NCI-H2029 treated with DMSO at 0.1 percent for 48 hours (cell line): ENCODE measurements at places on chromosomes 3 and 15.

DNA sequence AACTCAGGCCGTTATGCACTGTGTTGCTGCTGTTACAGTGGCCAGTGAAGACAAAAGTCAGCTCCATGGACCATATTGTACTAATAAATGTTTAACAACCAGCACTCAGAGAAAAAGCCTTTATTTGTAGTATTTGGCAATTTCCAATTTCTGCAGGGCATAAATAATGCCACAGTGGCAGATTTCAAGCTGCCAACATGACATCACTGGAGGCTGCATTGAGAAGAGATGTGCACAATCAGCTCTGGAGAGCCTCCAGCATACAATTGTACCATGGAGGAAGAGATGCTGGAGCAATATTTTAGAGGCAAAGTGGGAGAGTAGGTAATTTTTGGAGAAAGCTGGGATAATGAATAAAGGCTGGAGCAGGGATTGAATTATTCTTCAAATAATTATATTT lies 9.7 kb upstream of the ALCAM start:
- no peak for DNase-seq

DNA sequence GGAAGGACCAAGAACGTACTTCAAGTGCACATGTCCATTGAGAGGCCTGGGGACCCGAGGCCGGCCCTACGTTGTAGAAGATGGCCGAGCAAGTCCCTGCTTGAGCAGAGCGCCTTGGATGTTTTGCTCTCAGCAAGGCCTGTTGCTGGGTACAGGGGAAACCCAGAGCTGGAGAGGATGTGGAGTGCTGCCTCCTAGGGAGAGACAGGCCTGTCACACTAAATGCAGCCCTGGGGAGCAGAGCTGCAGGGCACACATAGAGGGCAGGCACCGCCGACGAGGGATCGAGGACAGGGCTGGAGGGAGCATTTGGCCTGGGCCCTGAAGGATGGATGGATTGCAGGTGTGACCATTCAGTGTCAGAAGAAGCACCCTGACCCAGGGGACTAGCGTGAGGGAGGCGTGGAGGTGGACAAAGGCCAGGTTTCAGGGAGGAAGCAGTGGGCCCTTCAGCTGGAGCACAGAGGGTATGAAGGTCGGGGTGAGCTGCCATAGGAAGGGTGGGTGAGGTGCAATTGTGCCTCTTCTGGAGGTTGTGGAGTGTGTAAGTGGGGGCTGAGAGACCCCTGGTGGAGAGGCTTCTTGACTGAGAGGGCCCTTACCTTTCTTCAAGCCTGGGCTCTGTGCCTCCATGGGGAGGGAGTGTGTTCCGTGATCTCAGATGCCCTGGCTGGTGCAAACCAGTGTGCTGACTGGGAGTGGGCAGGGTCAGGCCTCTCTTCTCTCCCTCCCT lies 142.4 kb downstream of the CHDH start:
- no peak for DNase-seq

- no peak for DNase-seq
Observed at GRCh38 chr3:52281981-52282801, 3.7 kb upstream of the WDR82 start.

GRCh38 chr3:50442945-50443579 lies 60.4 kb downstream of the CACNA2D2 start:
- DNase-seq: peak; percentile 27

DNA sequence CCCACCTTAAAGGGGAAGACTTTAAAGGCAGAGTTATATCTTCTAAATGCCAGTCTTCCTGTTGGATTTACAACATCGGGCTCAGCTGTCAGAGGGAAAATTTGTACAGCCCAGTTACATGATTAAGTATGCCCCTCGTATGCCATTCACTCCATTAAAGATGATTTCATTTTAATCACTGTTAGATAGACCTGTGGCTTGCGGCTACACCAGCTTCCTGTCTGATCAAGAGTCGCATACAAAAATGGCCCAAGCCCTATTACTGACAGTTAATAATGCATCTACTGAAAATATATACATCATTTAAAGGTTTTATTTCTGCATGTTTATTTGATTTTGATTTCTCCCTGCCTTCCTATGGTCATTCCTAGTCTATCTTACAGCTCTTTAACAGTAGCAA lies 7.1 kb downstream of the EIF4E3 start:
- DNase-seq: no peak

- no peak for DNase-seq
Observed at GRCh38 chr3:148202386-148202785, 495.3 kb upstream of the AGTR1 start.

DNA sequence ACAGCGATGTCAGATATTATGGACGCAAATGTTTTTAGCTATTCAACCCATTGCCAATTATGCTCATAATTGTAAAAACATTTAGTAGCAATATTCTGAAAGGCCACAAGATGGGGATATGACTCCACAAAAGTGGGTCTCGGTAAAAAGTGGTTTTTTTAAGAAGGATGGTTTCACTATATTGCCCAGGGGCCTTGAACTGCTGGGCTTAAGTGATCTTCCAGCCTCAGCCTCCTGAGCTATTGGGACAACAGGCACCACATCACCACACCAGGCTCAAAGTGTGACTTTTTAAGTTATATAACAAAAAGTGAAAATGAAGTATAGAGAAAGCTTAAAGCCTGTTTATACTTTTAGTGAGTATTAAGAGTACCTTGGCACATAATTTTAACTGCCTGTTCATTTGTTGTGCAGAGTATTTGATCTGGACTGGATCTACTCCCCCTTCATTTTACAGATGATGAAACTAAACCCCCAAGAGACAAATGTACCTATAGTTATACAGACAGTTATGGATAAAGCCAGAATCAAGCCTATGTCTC lies 9.4 kb downstream of the NAA50 start:
- DNase-seq: peak; percentile 21

- DNase-seq: no peak
Observed at GRCh38 chr15:57458356-57458781, 82.1 kb downstream of the CGNL1 start.

DNA sequence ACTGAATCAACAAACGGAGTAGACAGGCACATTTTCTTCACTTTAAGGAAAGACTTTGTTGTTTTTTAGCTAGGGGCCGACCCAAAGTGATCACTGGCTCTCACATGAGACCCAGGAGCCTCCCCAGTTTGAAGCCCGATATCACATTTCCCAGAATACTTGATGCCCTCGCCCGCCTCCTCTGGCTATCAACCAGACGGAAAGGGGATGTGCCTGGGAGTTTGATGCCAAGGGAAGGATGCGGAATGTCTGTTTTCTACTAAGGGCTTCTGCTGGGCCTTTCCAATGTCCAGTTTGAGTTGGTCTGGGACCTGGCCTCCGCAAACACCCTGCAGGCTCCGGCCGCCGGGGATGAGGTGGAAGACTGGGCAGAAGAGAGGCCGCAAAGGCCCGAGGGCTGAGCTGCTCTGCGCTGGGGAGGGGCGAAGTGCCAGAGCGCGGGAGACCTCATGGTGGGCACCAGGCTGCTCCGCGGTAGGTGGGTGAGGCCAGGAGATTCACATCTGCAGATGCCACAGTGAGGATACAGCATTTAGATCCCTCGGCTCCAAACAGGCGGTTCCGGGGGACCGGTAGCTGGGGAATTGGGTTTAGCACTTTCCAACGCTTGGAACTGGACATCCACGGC lies 491 bp upstream of the ZNF774 start:
- no peak for DNase-seq

DNA sequence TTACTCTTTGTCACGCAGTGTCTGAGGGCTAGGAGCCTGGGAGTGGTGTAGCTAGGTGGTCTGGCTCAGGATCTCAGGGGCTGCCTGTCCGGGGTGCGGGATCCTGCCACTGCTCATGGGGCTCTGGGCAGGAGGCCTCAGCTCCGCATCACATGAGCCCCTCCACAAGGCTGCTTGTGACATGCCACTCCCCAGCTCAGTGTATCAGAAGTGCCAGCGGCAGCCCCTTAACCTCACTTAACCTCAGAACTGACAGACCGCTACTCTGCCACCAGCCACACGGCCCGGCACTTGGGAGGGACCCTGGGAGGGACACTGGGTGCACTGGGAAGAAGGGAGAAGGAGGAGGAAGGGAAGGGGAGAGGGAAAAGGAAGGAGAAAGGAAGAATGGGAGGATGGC lies 87.9 kb downstream of the FBLN2 start:
- DNase-seq: no peak

DNA sequence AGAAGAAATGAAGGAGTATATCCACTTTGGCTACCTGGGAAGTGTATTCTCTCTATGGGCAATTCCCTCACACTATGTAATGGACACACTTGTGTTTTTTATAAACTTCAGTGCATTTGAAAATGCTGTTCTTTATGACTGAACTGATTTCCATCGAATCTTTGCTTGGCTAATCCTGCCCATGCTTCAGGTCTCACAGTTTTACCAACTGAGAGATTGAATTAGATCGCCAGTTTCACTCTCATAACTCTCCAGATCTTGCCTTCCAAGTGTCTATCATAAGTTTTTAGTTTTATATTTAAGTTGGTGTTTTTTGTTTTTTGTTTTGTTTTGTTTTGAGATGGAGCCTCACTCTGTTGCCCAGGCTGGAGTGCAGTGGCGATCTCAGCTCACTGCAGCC lies 73.5 kb upstream of the MBNL1 start:
- DNase-seq: no peak

DNA sequence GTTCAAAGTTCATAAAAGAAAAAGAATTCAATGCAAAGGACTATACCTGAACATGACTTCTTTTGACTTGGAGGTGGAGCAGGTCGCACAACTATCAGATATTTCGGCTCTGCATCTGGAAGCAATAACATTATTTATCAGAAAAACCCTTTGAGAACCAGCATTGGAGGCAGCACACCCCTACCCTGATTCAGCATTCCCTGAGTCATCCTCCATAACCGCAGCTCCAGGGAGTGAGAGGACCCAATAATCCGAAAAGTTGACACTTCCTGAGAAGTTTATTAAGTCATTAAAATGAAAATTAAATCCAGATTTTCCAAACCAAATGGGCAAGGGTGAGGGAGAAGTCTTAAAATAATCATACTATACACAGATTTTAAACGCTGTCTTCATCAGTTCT lies 90.6 kb downstream of the ABI3BP start:
- DNase-seq: no peak

GRCh38 chr15:75063338-75063737 lies 39.9 kb downstream of the PPCDC start:
- no peak for DNase-seq

GRCh38 chr15:68843425-68844311 lies 23.0 kb upstream of the ANP32A start:
- DNase-seq: no peak

DNA sequence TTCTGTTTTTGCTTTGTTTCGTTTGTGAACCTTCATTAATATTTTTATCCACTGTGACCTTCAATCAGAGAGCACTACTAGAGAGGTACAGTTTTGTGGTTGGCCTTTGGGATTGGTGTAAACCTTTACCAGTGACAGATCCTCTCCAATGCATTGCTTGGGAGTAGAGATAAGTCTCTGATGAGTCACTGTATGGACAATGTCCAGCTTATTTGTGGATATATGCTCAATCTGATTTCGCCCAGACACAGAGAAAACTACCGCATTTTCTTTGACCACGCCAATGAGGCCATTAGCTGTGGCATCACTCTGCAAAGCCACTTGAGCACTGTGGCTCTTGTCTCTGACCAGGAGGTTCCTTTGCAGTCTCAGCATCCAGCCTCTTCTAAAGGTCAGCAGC lies 964.7 kb downstream of the TUSC7 start:
- DNase-seq: no peak

GRCh38 chr15:68983961-68984481 lies 30.5 kb upstream of the NOX5 start:
- no peak for DNase-seq

DNA sequence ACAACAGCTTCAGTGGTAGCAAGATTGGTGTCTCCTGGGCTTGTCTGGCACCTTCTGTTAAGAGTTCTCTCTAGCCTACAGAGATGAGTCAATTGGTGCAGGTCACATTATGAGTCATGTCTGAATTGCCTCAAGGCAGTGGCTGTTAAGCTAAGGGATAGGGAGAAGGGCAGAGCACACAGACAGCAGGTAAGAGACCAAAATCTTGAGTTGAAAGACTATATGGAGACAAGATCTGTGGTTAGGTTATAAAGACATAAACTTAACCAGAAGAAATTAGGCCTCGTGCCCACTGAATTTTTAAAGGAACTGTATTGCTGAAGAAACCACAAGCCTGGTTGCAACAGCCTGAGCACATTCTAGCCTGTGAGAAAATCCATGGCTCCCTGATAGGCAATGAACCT lies 19.2 kb upstream of the KPNA1 start:
- DNase-seq: no peak

DNA sequence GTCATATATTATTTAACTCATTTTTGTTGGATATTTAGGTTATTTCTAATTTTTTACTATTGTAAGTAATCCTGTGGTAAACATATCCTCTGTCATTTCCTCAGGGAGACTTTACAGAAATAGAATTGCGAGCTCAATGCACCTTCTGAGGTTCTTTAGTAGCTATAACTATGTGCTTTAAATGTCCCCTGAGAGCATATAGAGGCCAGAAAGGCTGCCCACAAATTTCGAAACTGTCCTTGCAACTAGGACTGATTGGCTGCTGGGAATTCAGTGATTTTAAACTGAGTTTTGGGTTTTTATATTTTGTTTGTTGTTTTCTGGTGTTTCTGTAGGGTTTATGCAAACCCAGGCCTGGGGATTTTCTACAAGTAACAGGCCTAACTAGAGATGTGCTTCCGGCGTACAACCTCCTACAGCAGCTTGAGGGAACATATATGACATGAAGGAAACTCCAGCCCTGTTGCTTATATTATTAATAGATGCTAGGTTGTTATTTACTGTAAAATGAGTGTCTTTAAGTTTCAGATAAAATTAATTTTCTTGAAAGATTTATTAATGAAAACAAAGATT lies 29.1 kb upstream of the P4HTM start:
- DNase-seq: no peak

- no peak for DNase-seq
Observed at GRCh38 chr3:120839120-120839519, 68.9 kb upstream of the STXBP5L start.

DNA sequence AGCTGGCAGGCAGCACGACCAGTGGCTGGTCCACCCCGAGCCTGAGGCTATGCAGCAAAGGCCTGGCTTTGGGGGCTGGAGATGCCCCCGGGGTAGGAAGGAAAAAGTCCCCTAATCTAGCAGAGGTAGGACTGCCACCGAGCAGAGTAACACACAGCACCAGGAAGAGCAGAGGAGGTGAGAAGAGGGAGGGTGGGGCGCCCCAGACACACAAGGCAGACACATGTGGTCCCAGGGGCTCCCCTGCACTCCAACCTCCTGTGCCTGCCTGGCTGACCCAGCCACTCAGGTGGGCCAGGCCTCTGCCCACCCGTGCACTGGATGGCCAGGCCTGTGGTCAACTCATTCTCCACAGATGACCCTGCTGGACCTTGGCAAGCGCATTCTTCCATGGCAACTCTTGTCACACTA lies 112.4 kb downstream of the ADCY5 start:
- no peak for DNase-seq
